ENCODE measurements at places on chromosomes 16 and 17.
A peak's percentile ranks its signal among the peaks of the same experiment; 100 is the strongest.

DNA sequence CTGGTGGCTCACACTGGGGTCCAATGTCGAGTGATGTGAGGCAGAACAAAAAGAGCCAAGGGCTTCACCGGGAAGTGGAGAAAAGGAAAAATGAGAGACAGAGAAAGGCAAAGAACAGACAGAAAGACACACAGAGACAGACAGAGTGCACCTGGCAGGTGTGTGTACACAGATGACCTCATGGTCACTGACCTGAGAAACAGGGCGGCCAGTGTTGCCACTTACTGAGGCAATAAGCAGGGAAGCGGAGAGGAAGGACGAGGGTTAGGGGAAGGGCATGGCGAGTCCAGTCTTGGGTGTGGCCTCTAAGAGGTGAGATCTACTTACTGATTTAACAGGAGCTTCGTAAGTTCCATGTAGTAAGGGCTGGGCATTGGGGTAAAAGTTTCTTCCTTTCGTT, 7.5 kb downstream of the GINS2 start:
- no peak for DNase-seq

DNA sequence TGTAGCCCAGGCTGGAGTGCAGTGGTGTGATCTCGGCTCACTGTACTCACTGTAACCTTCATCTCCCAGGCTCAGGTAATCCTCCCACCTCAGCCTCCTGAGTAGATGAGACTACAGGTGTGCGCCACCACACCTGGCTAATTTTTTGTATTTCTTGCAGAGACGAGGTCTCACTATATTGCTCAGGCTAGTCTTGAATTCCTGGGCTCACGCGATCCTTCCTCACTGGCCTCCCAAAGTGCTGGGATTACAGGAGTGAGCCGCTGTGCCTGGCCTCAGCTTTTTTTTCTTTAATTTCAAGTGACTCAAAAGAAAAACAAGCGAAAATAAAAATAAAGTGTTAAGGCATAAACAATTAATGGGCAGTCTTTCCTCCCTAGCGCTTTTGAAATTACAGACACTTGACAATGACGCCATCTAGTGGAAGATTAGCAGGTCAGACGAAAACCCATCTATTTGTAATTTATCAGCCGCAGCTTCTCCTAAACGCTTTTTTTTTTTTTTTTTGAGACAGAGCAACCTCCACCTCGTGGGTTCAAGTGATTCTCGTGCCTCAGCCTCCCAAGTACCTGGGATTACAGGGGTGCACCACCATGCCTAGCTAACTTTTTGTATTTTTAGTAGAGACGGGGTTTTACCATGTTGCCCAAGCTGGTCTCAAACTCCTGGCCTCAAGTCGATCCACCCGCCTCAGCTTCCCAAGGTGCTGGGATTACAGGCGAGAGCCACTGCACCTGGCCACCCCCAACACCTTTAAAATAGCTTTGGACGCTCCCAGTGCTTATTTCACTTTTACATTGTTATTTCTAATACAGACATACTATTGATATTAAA, 28.1 kb upstream of the PECAM1 start:
- DNase-seq, result peak; percentile 80

GRCh38 chr17:51120357-51120738, 320 bp downstream of the SPAG9 start:
- DNase-seq, result peak; percentile 55

DNA sequence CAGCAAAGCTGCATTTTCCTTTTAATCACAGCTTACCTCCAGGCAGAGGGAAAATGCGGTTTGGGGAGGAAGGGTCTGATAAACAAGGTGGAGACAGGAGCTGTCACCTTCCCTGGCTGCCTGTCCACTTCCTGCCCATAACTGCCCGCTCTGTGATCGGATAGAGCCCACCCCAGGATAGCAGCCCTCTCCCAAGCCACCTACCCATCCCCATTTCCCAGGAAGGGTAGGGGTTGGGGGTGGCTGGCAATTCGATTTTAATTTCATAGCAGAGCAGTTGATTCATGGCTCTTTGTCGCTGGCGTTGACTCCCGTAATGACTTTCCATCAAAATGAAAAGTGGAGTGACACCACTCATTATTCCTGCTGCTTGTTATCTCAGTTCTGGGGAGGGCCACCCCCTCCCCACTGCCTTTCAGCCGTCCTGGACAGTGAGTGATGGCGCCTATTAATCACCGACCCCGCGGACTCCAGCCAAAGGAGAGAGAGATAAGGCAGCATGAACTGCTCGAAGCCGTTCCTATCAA, 11.2 kb downstream of the CDK5RAP3 start:
- DNase-seq, result no peak

DNA sequence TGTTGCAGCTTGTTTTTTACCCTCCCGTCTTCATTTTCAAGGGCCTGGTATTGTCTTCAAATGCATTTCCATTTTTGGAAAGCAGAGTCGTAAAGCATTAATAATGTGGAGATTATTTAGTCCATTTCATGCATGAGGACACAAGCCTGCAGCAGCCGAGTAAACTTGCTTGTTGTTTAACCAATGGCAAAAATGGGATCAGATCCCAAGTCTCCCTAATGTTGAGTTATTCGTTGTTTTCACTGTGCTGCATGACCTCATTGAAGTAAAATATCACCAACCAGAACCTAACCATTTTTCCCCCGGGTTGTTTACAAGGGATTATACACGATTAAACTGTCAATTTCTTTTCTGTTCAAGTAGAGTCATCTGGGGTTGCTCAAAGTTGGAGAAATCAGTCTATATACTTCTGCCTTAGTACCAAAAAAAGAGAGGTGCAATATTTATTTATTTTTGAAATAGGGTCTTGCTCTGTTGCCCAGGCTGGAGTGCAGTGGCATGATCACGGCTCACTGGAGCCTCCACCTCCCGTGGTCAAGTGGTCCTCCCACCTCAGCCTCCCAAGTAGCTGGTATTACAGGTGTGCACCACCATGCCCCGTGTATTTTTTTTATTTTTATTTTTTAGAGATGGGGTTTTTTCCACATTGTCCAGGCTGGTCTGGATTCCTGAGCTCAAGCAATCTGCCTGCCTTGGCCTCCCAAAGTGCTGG, 12.4 kb downstream of the AMZ2 start:
- DNase-seq, result no peak

DNA sequence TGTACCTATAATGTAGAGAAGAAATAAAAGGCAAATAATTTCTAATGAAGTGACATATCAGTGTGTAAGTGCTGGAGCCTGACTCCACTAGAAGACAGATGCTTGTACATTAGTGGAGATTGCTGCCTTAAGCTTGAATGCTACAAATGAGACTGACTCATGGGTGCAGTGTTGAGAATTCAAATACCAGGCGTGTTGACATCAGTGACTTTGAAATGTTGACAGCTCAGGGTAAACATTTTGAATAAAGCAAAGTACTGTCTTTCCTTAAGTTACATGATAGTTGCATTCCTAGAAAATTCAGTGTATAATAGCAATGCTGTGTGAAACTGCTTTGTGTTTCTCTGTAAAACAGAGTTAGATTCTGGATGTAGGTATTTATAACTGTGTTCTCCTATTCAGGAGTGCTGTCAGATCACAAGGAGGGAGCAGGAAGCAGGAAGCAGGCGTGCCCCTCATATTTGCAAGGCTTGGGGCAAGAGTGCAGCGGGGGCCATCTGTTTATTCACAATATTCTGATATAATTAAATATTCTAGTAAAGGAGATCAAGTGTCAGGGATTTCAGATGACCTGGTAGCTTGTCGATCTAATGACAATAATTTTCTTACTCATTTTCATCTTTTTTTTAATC, 119.0 kb downstream of the SPECC1 start:
- no peak for DNase-seq

DNA sequence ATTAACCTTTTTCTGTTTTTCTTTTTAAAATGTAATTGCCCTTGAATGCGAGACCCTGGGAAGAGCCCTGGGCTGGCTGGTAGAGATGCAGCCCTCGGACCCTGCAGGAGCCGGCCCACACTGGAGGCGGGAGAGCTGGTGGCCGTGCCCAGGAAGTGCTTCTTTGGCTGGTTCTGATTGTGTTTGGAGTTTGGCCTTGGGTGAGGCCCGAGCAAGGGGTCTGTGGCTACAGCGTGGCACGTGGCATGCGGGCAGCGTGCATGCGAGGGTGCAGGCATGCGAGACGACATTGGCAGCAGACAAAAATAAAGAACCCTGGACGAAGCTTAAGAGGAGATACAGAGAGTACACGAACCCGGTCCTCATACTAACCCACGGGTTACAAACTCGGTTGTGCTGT, 49.7 kb downstream of the PRMT7 start:
- no peak for DNase-seq

DNA sequence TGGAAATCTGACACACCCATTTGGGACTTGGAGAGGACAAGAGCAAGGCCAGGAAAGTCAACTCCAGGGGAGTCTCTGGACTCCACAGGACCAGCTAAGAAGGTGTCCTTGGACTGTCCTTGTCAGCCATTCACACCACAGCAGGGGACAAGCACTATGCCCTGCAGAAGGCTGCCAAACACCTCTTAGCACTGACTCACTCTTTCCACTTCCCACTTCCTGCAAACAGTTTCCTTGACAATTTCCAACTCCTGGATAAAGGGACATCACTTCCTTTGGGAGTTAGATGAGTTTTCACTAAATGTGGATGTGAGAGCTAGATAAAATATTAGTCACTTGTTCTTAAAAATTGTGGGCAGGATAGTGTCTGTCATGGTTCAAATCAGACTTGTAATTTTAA, 37.8 kb upstream of the BCAR1 start:
- peak; percentile 88 for DNase-seq

GRCh38 chr17:34173241-34173640, 81.8 kb upstream of the CCL2 start:
- no peak for DNase-seq

GRCh38 chr17:353838-354234, 1.2 kb upstream of the RPH3AL start:
- no peak for DNase-seq

- DNase-seq, result peak; percentile 54
Observed at GRCh38 chr16:80997139-80997798, 9.4 kb downstream of the CMC2 start.

GRCh38 chr17:32136856-32137255, 5.4 kb upstream of the RHOT1 start:
- no peak for DNase-seq

DNA sequence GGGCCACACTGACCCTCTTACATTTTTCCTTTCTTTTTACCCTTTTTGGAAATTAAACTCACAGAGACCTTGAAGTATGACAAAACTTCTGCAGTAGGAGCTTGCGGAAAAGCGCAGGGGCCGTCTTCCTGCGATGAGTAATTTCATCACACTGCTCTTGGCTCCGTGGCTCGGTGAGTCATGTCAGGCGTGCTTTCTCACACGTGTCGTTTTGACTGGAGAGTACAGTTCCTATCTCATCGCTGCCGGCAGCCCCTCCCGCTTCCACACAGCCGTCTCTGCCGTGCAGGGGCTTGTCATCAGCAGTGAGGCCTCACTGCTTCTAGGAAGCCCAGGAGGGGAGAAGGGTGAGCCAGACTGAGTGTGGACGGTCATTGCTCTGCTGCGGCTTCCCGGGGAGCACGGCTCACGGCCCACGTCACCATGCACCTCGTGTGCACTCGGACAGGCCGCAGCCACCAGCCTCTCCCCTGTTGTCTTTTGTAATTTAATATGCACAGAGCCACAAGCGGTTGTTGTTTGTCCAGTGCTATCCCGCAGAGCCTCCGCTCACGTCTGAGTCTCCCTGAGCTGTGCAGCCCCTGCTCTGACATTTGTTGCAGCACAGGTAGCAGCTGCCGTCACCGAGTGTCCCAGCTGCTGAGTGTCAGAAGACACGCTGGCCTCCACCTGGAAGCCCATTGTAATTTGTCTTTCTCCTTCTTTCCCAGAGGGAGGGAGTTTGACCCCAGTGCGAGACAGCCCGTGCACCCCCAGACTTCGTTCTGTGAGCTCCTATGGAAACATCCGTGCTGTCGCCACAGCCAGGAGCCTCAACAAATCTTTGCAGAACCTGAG, 99.4 kb upstream of the CHMP6 start:
- peak; percentile 91 for DNase-seq

- no peak for DNase-seq
Observed at GRCh38 chr16:4981473-4981872, 23.3 kb downstream of the SEC14L5 start.

GRCh38 chr16:75742424-75743047, 16.2 kb upstream of the CPHXL start:
- DNase-seq, result no peak

DNA sequence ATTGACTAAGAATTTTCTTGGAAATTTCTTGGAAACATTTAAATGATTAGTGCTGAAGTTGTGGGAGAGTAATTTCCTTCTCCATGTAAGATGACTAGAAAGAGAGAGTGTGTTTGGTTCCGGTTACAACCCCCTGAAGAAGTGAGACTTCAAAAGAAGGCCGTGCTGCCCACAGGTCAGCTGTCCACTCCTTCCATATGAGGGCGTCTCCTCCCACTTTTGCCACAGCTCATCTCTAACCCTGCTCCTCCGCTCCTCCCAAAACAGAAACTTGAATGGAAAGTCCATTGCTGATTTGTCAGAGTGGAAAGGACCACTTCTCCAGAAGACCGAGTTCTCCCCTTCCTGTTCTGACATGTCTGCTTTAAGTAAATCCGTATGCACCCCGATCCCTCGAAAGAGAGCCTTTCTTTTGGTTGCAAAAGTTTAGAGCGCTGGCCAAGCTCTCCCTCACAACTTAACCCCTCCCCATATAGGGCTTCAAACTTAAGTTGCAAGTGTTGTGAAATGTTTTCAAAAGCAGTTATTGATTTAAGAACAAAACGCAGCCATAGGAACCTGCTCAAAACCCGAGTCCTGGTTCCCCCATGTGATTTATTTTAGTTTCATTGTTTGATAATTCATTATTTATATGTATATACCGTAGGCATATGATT, 129.5 kb downstream of the SOCS1 start:
- no peak for DNase-seq

DNA sequence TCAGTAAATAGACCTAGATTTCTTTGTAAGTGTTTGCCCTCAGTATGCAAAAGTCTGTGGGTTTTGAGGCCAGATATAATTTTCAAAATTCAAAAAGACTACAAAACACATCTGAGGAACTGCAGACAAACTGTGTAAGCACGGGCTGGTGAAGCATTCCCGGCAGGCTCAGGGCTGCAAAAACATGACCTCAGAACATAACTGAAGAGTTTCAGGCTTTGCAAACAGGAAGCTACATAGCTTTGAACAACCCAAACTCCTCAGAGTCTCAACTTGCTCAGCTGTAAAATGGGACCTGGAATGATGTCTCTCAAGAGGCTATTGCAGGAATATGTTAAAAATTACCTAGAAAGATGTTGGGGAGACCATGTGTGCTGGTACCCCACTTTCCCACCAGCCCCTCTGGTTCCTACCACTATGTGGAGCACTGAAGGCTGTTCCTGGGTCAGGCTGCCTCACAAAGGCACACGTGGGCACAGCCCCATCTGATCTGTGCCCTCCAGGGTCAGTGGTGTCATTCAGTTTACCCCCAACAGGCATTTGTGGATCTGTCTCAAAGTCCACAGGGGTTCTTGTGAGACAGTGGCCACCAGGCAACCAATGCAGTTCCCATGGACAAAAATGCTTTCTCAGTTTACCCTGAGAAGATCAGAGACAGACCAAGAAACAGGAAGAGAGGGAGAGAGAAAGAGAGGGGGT, 72.9 kb downstream of the CREBBP start:
- DNase-seq, result no peak

- DNase-seq, result no peak
Observed at GRCh38 chr16:3474136-3474779, 21.0 kb downstream of the C16orf90 start.

- DNase-seq, result no peak
Observed at GRCh38 chr17:5330981-5331380, 48.9 kb downstream of the RABEP1 start.

GRCh38 chr17:78741644-78742284, 40.3 kb downstream of the CYTH1 start:
- no peak for DNase-seq

GRCh38 chr17:50948711-50949110, 82.6 kb upstream of the TOB1 start:
- DNase-seq, result no peak

GRCh38 chr17:77875881-77876509, 82.5 kb upstream of the TNRC6C start:
- DNase-seq, result no peak

Data from endothelial cell of umbilical vein (primary cell).